ENCODE measurements at places on chromosomes 12 and 14.

- no peak for DNase-seq
Measured at GRCh38 chr12:92028441-92028709, 117.3 kb downstream of the BTG1 start.

- no peak for DNase-seq
Measured at GRCh38 chr12:52229836-52230343, 3.2 kb upstream of the KRT7 start.

DNA sequence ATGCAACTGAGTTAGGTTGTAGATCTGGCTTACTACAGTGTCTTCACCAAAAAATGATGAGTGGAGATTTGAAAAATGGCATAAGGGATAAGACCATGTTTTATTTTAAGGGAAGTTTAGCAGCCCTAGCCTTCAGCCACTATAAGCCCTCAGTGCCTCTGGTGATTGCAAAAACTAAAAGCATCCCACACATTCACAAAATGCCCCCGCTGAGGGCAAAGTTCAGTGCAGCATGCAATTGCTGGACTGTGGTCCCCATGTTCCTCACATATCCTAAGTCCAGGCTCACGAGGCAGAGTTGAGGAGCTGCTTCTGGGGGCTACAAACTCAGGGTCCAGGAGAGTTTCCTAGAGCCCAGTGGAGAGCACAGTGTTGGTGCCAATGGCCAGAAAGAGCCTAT, 29.6 kb upstream of the NCOR2 start:
- DNase-seq, result no peak

GRCh38 chr12:121189131-121189530, 20.8 kb upstream of the P2RX4 start:
- DNase-seq, result no peak

GRCh38 chr14:36973806-36974442, 198.5 kb downstream of the SLC25A21 start:
- no peak for DNase-seq

DNA sequence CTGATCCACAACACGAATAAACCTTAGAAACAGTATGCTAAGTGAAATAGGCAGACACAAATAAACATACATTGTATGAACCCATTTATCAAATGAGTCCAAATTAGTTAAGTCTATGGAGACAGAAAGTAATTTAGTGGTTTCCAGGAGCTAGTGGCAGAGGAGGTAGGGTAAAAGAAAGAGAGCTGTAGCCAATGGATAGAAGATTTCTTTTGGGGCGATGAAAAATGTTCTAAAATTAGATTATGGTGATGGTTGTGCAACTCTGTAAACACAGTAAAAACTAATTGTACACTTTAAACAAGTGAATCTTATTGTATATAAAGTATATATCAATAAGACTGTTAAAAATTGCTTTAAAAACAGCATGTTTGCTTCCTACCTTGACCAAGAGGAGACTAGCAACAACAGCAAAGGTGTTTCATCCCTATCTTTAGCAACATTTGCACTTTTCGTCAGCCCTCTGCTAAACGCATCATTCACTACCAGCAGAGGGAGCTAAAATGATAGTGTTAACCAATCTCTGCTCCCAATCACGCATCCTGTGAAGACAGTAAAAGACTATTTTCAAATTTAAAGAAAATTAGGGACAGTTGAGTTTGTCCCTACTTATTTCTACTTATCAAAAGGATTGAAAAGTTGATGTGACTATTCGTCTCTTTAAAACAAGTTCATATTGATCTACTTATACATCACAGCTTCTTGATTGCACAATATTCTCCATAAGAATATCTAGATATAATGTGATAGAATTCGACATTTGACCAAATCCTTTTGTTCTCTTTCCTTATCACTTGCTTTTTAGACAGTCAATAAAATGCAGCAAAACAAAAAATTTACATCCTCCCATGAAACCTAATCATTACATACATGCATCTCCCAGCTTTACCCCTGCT, 24.0 kb upstream of the LGR5 start:
- peak; percentile 22 for DNase-seq

GRCh38 chr12:110686294-110686903, 2.5 kb downstream of the HVCN1 start:
- DNase-seq, result no peak

DNA sequence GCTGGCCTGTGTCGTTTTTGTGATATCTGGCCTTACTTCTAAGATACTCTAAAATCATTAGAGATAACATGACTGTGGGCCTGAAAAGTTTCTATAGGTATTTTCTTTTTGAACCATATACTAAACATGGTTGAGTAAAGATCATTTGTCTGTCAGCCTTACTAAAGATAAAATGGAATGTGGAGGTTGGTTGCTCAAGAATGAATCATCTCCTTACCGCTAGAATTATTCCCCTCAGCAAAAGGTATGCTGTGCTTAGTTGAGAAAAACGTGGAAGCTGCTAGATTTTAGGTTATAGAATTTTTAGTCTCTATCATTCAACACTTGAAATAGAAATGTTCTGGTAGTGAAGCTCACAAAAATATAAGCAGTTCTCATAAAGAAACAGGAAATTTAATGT, 407.3 kb downstream of the AEBP2 start:
- no peak for DNase-seq

DNA sequence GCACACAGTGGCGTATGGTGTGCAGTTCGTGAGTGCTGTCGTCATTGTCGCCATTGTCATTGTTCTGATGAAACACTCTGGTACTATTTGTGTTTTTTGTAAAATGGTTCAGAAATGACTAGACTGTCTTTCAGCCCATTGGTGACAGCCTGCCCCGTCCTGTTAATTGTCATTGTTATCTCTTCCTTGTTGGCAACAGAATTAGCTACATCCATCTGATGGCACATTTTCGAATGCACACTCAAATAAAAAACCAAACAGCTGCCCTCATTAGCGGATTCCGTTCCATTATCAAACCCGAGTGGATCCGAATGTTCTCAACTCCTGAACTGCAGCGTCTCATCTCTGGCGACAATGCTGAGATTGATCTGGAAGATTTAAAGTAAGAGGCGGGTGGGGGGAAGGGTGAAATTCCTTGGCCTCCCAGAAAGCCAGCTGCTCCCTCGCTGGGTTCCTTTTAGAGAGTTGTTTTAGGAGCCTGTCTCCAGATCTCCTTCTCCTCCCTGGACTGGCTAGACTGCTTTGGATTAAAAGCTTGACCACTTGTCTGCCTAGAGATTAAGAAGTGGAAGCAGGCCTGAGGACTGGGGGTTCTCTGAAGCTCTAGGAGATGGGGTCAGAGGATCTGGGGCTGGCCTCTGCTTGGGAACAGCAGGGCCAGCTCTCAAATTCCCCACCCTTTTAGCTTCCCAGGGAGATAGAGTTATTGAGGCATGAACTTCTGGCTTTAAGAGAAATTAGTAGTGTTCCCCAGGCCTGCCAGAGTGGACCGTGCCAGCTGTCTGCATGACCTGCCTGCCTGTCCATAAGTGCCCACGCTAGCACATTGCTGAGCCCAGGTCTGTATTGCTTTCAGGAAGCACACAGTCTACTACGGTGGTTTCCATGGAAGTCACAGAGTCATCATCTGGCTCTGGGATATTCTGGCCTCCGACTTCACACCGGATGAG, 43.3 kb downstream of the MMAB start:
- DNase-seq, result no peak

GRCh38 chr14:98138666-98139065, 1133.3 kb downstream of the BCL11B start:
- DNase-seq, result peak; percentile 78

DNA sequence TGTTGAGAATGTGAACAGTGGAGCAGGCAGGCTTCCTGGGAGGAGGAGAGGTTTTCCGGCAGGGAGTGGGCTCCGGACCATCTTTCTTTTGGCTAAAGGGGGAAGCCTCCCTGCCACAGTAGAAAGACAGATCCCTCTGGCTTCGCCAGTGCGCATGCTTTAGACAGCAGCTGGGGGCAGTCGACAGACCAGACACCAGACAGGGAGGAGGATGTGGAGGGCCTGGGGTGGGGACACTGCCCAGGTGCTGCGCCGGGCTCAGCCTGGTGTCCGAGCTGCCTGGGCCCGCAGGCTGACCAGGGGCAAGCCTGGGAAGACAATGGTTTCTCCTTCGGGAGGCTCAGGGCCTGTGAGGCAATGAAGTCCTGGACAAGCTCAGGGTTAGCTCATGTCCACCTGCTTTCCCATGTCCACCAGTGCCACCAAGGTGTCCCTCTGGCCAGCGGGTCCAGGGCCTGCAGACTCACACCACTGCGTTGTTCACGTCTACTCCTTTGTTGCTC, 67.3 kb downstream of the PRIMA1 start:
- DNase-seq, result no peak

DNA sequence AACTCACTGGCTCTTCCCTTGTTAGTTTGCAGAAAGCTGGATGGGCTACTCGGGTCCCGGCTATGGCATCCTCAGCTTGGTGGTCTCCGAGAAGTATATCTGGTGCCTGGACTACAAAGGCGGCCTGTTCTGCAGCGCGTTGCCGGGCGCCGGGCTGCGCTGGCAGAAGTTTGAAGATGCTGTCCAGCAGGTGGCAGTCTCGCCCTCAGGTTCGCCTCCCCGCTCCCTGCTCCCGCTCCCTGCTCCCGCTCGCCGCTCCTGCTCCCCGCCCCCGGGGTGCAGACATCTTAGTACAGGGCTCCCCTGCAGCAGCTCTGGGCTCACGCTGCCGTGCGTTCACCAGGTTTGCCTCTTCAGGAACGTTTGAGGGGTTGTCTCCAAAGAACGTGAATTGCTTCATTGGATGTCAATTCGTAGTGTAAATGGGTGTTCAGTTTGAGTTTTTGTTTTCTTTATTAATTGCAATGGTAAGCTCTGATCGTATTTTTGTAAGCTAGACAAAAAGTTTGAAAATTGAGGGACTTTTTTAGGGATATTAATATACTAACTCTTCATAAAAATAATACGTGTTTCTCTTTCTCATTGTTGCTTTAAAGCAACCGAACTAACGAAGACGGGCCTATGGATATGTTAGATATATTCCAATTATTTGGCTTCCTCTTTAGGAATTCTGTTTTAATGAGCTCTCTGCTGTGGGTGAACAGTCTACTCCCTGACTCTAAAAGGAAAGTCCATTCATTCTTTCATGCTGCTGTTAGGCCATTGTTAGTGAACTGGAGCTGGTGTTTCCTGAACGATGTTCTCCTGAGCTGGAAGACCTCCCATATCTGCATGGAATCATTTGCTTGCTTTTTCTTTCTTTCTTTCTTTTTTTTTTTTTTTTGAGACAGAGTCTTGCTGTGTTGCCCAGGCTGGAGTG, 71.3 kb downstream of the ANKRD9 start:
- DNase-seq, result peak; percentile 74

DNA sequence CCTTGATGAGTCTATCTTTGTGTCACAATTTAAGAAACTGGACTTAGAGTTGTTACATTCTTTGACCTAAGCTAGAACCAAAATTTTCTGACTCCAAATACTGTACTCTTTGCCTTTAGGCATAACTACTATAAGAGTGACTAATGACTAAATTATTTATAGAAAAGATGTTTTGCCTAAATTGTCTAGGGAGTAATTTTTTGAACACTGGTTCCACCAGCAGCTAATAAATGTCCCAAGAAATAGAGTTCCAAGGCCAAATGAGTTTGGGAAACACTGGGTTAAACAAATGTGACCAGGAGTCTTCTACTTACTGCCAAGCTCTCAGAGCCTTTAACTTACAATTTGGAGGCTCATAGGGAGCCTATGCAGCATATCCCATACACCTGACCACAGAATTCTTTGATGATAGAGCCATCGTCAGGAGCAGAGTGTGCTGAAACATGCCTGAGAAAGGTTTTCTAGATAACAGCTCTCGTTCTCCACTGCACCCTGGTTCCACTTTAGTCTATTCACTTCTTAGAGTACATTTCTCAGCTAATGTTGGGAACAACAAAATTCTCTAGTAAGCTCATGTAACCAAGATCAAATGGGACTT, 215.9 kb upstream of the HMGA2 start:
- no peak for DNase-seq

GRCh38 chr12:76337583-76337982, 10.6 kb downstream of the BBS10 start:
- no peak for DNase-seq

GRCh38 chr12:119389687-119390086, 55.2 kb downstream of the CCDC60 start:
- DNase-seq, result no peak

DNA sequence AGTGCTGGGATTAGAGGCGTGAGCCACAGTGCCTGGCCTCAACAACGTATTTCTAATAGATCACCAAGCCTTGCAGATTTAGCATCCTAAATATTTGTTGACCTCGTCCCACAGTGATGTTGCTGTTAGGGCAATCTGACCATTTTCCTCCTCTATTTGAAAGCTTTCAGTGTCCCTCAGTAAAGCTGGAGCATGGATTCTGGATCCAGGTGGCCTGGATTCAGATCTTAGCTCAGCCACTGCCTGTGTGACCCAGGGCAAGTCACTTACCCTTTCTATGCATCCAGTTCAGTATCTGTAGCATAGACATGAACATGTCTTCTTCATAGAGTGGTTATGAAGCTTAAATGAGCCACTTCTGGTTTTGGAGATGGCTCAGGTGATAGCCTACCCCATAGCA, 3.9 kb upstream of the HSP90AA1 start:
- no peak for DNase-seq

- no peak for DNase-seq
Measured at GRCh38 chr12:2958432-2959191, 585 bp upstream of the TEAD4 start.

- no peak for DNase-seq
Measured at GRCh38 chr12:64655141-64655540, 44.8 kb downstream of the RASSF3 start.

GRCh38 chr14:55583942-55584468, 4.0 kb downstream of the KTN1 start:
- no peak for DNase-seq

GRCh38 chr14:75783184-75783583, 122.1 kb downstream of the TTLL5 start:
- no peak for DNase-seq

GRCh38 chr12:85356596-85357385, 76.8 kb downstream of the ALX1 start:
- DNase-seq, result no peak

GRCh38 chr12:69783365-69783764, 41.7 kb upstream of the MYRFL start:
- no peak for DNase-seq

DNA sequence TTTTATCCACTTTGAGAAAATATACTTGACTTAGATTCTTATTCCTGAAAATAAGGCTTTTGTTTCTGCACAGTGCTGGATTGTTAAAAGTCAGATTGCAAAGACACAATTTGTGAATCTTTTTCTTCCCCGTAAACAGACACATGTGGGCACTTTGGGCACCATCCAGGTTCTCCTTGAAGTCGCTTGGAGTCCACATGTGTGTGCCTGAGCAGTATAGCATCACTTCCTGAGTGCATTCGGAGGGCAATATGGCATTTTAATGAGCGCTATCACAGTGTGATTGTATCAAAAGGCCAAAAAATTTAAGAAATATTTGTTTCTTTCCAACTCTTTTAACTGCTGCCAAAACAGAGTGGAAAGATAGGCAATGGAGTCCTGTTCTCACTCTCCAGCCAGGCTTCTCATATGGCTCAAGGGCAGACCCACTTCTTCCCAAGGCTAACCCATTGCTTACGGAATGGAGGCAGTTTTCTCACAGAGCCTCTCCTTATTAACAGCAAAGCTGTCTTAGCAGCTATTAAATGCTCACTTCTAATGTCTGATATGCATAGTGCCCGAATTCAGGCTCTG, 397.1 kb downstream of the EGLN3 start:
- no peak for DNase-seq

- no peak for DNase-seq
Measured at GRCh38 chr14:89138846-89139245, 278.2 kb downstream of the FOXN3 start.

All from stimulated activated naive CD8-positive, alpha-beta T cell treated with anti-CD3 and anti-CD28 coated beads, Interleukin-15, amount 100 ng/mL, for 72 hours (primary cell).